ENCODE measurements at places on chromosomes 3 and 15.

GRCh38 chr15:43795997-43796396 lies 3.9 kb downstream of the SERF2 start:
- no peak for DNase-seq

DNA sequence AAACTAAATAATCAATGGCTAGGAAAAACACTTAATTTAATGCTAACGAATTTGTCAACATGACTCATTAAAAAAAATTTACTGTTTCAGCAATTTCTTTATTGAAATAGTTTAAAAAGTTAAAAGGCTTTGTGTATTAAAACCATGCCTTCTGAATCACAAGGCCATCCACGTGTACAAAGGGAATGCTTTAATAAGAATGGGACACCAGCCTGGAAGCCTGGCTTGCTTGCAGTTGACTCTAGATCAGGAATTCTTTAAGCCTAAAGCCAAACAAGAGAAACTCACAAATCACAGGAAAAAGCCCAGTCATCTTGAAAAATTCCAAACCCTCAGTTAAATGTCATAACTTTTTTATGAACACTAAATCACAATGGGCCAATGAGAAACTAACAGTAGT lies 137.6 kb downstream of the PEAK1 start:
- DNase-seq, result peak; percentile 75

DNA sequence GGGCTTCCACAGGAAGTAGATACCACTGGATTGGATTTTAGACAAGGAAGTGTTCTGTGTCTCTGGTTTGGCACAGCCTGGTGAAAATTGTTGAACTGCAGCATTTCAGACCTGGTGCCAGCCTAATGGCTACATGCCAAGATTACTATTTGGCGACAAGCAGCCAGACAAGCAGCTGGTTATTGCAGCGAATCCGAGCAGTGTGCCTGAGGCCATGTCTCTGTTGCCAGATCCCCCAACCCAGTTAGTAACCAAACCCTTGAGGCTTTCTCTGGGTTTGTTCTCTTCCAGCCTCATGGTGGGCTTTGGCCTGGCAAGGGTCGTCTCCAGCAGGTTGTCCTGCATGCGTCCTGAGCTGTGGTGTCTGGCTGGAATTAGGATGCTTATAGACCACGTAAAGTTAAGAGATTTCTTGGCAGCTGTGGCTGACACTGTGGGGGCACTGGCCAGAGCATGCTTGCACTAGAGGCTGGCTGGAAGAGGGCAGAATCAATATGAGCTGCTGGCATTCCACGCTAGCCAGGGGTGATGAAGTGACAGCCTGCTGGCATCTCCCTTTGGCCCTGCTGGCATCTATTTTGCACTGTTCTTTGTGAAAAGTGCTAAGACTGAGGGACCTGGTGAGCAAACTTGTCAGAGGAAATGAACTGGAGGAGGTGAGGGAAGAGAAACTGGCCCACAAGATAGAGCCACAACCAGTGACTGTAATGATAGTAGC lies 172.6 kb downstream of the RBMS3 start:
- DNase-seq, result no peak

DNA sequence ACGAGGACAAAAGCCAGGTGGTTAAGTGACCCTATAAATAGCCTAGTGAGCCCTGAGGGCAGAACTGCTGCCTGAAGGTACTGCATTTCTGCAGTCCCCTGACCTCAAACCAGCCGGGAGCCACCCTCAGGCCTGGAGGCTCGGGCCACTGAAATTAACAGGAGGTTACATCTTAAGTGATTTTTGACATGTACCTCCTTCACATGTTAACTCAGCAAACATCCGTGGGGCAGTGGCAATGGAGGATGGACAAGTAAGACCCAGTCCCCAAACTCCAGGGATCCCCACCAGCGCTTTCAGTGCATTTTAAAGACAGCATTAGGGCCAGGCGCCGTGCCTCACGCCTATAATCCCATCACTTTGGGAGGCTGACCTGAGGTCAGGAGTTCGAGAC lies 26.2 kb downstream of the PSTPIP1 start:
- no peak for DNase-seq

DNA sequence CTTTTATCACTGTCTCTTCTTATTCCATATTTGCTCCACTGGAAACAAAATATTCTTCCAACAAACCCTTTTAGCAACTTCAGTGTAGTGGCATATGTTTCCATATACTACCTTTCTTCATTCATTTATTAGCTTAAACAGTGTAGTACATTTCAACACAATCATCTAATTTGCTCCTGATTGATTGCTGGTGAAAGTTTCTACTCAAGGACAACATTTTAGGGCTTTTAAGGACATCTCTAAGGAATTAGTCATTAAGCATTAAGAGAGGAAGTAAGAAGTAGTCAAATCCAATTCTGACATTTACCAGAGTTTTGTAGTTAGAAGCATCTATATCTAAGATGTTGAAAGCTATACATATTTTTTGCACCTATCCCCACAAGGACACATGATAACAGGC lies 55.8 kb downstream of the RSRC1 start:
- DNase-seq, result peak; percentile 6

GRCh38 chr15:89822951-89823711 lies 8.5 kb upstream of the ANPEP start:
- no peak for DNase-seq

- DNase-seq, result peak; percentile 39
These were observed 206.9 kb downstream of the NSUN3 start for GRCh38 chr3:94269763-94270162.

DNA sequence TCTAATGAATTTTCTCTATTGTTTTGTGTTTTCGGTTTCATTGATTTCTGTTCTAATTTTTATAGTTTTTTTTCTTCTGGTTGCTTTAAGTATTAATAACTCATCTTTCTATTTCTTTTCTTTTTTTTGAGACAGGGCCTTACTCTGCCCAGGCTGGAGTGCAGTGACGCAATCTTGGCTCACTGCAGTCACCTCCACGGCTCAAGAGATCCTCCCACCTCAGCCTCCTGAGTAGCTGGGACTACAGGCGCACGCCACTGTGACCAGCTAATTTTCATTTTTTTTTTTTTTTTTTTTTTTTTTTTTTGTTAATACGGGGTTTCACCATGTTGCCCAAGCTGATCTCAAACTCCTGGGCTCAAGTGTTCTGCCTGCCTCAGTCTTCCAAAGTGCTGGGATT lies 14.5 kb downstream of the KBTBD8 start:
- no peak for DNase-seq

- DNase-seq, result no peak
These were observed 6.2 kb downstream of the ZXDC start for GRCh38 chr3:126469479-126469878.

DNA sequence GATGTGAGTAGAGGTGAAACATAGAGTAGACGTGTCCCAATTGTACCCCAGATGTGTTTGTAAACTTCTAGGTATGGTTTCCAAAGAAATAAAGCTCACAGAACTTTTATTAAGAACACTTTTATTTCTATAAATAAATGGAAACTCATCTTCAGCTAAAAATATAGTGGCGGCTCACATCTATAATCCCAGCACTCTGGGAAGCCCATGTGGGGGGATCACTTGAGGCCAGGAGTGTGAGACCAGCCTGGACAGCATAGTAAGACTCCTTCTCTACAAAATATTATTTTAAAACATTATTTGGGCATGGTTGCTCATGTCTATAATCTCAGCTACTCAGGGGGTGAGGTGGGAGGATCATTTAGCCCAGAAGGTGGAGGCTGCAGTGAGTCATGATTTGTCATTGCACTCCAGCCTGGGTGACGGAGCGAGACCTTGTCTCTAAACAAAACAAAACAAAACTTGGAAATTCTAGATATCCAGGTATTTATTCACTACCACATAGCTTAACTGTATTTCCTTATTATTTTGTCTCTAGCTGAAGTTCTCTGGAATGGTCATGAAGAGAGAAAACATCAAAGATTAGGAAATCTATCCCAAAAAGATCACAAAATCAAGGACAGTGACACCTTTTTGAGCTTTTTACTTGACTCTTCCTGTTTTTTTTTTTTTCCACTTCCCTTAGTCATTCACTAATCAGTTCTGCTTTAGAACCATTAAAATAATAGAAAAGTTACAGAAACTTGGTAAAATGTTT lies 258.1 kb downstream of the TIGIT start:
- peak; percentile 78 for DNase-seq

- no peak for DNase-seq
These were observed 64.4 kb upstream of the ETV5 start for GRCh38 chr3:186173224-186173815.

DNA sequence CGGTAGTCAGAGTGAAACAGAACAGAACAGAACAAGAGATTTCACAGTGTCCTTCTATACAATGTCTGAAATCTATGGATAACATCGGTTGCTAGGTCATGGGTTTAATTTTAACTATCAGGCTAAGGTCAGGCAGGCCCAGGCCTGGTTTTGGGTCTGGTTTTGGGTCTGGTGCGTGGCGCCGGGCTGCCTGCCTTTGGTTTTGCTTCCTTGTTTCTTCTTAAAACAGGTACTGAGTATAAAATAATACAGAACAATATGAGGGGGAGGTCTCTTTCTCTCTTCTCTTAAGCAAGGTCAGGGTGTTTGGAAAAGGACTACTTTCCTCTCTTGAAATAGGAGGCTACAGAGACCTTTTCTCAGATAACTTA lies 1.4 kb downstream of the AEN start:
- DNase-seq, result no peak

DNA sequence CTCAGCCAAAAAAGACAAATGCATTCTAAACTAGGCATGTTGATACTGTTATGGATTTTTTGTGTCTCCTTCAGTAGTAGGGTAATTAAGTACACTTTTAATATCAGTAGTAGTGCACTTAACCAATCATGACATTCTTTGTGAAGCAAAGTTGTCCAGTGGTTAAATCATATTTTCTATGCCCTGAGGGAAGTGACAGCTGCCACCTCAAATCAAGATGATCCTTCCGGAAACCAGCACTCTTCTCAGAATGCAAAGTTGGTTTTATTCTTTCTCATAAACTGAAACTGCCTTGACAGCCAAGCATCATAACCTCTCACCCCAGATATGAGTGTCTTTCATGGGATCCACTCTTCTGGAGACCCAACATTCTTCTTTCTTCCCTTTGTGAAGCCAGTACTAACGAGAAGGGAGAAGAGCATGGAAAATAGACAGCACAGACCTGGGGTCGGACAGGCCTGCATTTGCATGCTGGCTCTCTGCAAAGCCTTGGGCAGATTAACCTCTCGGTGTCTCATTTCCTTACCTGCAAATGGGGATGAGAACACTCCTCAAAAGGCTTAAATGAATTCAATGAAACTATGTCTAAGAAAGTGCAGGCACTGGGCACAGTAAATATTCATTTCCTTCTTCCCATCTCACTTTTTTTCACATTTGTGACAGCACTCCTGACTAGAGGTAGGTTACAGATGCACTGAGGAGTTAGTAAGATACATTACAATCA lies 13.2 kb downstream of the AAGAB start:
- DNase-seq, result no peak

GRCh38 chr3:55718521-55718921 lies 231.4 kb upstream of the WNT5A start:
- peak; percentile 66 for DNase-seq

DNA sequence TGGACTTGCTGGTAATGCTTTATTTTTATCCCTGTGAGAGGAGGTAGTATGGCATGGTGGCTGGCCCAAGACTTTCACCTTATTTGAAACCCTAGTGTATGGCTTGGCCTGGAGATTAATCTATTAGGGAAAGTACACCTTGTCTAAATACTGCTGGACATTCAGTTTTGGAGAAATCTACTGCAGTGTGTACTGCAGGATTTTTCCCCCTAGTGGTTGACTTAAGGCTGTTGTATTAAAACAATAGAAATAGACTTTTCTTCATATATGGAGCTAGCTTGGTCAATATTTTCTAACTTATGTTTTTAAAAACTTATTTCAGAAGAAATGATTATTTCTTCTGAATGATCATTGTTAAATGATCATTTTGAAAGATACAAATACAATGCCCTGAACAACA lies 13.9 kb upstream of the SLITRK3 start:
- no peak for DNase-seq

DNA sequence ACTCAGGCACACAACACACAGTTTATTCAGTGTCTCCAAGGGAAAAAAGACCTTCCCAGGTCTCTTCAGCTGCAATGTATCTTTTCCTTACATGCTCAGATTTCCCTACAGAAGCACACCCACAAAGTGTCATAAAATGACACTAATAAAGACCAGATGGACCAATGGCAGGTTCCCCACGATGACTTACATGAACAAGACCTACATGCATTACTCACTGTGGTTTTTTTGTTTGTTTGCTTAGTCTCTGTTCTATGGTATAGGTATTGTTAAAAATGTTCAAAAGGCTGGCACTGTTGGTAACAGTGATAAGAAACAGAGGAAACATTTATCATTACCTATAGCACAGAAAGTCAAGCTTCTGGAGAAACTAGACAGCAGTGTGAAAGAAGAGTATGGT lies 318.2 kb upstream of the TMCO5A start:
- DNase-seq, result no peak

- no peak for DNase-seq
These were observed 40.5 kb upstream of the PDZRN3 start for GRCh38 chr3:73665286-73665685.

DNA sequence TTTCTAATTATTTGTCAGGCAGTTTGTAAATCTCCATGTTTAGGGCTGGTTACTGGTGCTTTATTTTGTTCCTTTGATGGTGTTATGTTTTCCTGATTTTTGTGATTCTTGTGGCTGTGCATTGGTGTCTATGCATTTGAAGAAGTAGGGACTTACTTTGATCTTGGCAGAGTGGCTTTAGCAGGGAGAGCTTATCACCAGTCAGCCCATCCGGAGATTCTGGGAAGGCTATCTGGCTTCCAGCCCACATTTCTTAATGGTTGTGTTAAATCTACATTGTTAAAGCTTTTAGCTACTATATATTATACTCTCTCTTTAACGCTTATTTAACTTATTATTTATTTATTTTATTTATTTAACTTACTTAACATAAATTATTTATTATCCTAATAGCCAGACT lies 35.1 kb downstream of the FBXL2 start:
- peak; percentile 51 for DNase-seq

- DNase-seq, result no peak
These were observed 250.5 kb downstream of the UACA start for GRCh38 chr15:70512772-70513362.

DNA sequence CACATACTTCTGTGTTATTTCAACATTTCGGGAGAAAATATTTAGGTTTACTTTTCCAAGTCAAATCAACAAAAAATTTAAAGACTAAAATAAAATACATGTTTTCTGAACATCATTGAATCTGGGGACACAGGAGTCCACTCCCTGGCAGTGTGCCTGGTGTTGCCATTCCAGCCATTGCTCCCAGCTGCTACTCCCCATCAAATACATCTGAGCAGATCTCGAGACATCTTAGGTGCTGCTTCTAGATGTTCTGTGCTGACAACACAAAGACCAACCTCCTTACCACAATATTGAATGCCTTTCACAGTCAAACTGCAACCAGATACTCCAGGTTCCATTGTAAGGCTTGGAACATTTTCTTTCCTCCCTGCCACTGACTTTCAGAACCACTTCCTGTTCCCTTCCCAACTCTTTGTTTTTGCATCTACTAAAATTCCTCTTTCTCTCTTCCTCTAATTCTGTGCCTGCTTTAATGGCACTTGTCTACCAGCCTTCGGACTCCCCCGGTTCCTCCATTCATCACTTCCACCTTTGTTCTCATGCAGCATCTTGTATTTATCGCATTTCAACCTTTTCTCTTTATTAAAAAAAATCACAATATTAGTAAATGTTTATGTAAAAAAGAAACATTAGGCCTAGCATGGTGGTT lies 81.1 kb upstream of the SLC4A7 start:
- DNase-seq, result no peak

GRCh38 chr3:72174040-72174439 lies 389.1 kb upstream of the PROK2 start:
- peak; percentile 2 for DNase-seq
